Stimulated activated naive CD4-positive, alpha-beta T cell (primary cell): ENCODE measurements at places on chromosomes 6 and 20.

DNA sequence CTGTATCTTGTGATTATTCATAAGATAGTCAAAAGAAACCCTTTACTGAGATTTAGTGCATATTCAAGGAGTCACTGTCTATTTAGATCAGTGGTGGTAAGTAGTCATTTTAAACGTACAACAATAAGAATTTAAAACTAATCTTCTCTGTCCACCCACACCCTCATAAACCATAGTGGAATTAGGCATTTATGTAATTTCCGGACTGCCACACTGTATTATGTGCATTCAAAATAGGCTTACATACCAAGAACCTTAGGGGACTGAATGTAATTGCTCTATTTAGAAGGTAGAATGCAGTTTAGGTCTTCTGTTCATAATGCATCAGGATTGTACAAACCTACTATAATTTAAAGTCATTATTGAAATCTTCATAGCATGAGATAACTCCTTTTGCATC, 685.4 kb downstream of the TENT5A start:
- DNase-seq: no peak

DNA sequence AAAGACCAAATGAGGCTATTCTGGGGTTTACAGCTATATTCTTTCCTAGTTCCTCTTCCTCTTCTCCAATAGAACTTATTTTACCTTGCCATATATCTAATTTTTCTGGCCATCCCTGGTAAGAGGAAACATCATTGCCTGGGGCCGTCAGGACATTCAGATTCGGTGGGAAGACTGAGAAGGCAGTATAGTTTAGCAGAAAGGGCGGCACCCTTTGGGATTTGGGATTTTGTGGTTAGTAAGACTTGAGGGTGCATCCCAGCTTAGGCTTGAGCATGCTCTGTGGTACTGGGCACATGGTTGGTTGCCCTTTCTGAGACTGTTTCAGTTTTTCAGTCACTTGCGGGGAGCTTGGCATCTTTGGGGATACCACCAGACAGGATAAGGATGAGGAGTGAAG, 21.1 kb downstream of the SCUBE3 start:
- no peak for DNase-seq

- DNase-seq: no peak
These were observed 229.9 kb downstream of the TBXT start for GRCh38 chr6:165937564-165938358.

GRCh38 chr20:18737140-18737539, 76.4 kb upstream of the SCP2D1 start:
- no peak for DNase-seq

GRCh38 chr20:51695574-51696303, 72.5 kb downstream of the ATP9A start:
- no peak for DNase-seq

DNA sequence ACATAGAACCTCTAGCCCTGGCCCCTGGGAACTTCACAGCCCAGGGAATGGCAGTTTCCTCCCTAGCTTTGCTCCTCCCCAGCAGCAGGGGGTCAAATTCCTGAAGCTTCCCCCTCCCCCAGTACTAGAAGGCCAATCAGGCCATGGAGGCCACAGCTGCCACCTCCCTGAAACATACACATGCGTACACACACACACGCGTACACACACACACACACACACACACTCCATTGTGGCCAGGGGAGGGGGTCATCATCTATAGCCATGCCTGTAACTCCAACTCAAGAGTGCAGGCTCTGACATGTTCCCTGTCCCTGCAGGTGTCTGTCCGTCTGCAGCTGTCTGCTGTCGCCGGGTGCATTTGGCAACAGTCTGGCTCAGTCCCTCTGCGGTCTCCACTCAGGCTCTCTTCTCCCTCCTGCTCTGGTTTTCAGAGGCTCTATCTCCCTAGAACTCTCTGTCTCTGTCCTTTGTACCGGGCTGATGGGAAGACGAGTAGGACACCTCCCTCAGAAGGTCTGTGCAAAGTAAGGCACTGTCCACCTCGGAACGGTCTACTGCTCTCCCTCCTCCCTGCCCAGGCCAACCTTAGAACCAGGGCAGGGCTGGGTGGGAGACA, 1.4 kb downstream of the LRFN2 start:
- DNase-seq: peak; percentile 8

DNA sequence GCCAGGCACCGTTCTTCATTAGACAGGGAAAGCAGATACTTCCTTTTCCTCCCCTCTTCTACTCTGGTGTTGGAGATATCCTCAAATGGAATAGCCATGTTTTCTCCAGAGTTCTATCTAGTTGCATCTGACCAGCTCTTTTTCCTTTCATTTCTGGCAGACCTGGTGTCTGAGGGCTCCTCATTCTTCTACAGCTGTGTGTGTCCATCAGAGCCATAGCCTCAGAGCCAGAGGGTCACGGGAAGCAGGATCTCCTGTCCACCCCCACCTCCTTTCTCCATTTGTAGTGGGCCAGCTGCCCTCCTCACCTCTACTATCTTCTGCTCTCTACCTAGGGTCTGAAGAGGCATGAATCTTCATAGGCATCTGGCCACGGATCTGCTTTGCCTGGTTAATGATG, 57.0 kb downstream of the TSPYL4 start:
- no peak for DNase-seq

- DNase-seq: no peak
These were observed 10.0 kb upstream of the L3MBTL3 start for GRCh38 chr6:130008236-130008873.

- no peak for DNase-seq
These were observed 126.7 kb upstream of the MLIP start for GRCh38 chr6:53984581-53984980.

GRCh38 chr20:32354592-32355416, 3.3 kb upstream of the ASXL1 start:
- no peak for DNase-seq

- no peak for DNase-seq
These were observed 209.4 kb upstream of the MCHR2 start for GRCh38 chr6:100203400-100203799.

DNA sequence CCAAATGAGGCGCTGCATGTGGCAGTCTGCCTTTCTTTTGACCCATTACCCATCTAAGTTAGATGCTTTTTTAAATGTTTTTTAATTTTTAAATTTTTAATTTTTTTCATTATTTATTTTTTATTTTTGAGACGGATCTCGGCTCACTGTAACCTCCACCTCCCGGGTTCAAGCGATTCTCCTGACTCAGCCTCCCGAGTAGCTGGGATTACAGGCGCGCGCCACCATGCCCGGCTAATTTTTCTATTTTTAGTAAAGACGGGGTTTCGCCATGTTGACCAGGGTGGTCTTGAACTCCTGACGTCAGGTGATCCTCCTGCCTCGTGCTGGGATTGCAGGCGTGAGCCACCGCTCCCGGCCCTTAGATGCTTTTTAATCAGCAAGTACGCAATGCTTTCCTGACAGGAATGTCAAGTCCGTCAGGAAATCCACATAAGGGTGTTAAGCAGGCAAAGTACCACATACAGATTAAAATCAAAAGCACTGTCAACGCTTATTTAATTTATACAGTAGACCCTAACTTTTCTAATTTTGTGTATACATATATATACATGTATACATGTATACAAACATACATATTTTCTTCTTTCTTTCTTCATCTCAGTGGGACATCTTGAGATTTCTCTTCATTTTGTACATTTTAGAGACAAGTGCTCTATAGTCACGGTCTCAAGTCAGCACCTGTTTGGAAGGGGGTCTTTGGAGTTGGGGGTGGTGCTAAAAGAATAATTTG, 995 bp upstream of the GSTA4 start:
- DNase-seq: no peak

DNA sequence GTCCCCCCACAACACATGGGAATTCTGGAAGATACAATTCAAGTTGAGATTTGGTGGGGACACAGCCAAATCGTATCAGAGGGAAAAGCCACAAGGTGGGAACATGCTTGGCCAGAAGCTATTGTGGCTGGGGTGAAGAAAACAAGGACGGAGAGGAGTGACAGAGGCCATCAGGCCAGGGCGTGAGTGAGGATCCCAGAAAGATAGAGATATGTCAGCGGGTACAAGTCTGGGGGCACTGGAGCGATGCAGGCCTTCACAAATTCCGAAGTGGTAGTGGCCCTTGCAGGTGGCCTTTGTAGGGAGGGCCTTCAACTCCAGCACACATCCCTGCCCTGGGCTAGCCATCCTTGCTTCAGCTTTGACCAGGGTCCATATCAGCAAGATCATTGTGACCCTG, 159.1 kb downstream of the BCAS1 start:
- DNase-seq: no peak

DNA sequence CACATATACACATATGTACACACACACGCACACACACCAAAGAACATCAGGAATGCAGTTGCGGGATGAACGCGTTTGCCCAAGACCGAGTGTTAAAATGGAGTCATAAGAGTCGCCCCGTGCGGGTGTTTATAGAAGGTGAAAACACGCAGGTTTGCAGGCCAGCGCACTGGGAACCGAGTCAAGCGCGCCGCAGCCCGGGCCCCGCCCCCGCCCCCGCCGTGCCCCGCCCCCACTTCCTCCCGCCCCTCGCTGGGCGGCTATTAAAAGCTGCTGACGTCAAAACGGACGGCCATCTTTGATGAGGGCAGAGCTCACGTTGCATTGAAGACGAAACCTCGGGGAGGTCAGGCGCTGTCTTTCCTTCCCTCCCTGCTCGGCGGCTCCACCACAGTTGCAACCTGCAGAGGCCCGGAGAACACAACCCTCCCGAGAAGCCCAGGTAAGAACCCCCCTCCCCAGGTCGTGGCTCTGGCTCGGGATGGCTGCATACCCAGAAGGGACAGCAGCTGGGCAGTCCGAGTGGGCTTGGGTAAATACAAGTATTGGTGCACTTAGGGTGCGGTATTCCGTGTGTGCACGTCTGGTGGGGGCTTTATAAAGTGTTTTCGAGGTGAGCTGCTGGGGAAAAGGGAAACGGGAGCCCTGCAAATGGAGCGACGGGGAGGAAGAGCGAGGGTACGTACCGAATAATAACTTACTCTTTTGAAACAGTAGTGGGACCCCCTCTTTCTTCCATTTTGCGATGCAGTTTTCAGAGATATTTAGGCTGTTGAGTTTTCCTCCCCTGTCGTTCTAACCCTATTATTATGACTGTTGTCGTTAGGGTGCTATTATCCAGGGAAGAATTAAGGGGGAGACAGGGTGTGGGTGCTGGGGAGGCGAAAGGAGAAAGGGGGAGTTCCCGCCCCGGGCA, at the start of gene SNAP25:
SNAP25 (plus strand) TSS at position 295 of the 916 bp plus-strand sequence. CDS start 56,662 bp downstream, outside the sequence.
- DNase-seq: no peak
